ENCODE measurements at places on chromosomes 7 and 10.

DNA sequence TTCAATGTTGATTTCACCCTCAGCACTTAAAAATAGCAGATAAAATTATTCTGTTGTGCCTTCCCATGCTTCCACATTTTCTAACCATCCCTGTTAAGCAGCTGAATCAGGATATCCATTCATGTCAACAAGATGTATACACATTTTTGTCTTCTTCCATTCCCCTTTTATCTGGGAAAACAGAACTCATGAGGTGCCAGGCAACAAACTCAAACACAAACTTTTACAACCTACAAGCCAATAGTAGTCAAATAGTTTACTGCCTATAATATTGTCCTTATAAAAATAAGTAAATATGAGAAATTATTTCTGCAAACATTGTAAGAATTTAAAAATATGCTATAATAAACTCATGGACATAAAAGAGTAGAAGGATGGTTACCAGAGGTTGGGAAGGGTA lies 1569.8 kb downstream of the REEP3 start:
- DNase-seq: no peak

- peak; percentile 17 for DNase-seq
These were observed 24.6 kb upstream of the FOXL3 start for GRCh38 chr7:265192-265997.

DNA sequence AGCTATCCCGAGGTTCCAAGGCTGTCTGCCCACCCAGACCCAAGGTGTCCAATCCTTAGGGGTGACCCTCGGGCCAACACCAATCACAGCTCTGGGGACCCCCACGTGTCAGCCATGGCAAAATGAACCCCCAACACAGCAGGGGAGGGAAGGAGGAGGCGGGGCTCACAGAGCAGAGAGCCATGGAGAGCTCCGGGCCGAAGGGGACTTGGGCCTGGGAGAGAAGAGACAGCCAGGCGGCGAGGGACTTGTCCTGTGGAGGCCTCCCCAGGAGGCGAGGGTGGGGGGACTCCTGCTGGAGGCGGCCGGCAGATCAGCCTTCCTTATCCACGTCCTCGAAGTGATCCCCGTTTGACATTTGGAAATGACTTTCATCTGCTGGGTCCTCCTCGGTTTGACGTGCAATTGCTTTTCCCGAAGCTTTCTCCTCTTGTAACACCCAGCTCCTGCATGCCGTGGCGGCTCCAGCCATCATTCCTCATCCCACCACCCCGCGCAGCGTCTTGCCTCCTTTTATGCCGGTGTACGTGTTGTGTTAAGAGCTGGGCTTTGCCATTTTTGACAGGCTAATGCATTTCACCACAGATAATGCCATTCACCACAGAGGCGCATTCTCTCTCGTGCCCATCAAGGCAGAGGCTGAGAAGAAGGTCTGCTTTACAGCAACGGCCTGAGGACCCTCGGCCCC lies 337.4 kb downstream of the DNAJB6 start:
- DNase-seq: no peak

GRCh38 chr7:40673285-40673684 lies 538.5 kb downstream of the SUGCT start:
- peak; percentile 34 for DNase-seq

DNA sequence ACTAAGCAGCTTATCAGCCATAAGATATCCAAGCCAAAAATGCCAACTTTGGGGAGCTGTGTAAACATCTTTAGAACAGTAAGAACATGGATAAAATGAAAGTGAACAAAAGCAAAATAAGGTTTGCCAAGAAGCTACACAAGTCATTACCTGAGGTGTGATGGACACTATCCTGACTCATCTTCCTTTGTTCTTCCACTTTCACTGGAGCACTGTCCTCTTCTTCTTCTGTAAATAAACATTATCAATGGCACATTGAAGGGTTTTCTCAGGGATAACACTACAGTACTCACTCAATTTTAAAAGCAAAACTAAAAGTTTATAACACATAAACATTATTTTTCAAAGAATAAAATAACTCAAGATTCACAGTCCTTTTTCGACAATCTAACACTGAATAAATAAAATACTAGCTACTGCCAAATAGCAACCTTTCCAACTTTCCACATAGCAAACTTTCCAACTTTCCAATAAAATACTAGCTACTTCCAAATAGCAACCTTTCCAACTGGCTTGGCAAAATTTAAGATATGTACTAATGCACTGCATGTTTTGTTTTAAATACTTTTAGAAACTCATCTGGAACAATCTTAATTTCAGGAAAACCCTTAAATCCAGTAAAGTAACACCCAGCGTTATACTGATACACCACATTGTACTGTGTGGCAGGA lies 174.1 kb downstream of the SKAP2 start:
- DNase-seq: no peak

- DNase-seq: peak; percentile 76
These were observed 8.5 kb downstream of the DDX56 start for GRCh38 chr7:44565097-44565794.

DNA sequence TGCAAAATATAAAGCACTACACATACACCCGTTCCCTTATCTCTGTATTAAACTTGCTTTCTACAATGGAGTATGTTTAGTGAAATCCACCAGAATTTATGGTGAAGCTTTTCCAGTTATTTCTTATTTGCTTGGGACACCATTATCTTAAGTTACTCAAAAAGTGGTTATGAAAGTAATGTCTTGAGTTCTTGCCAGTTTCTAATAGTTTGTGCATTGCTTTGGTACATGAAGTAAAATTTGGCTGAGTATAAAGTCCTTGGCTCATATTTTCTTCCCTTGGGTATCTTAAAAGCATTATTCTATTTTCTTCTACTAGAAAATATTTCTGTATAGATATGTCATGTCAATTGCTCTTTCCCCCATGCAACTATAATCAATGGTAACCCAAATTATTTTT lies 85.2 kb downstream of the POLR1F start:
- no peak for DNase-seq

GRCh38 chr10:58512491-58513187 lies at the start of gene BICC1:
TSS of gene BICC1 (plus strand) at chr10:58512872. CDS start at chr10:58513144, 272 bp downstream.
- peak; percentile 9 for DNase-seq

Data from suppressor macrophage (primary cell).